ENCODE measurements at places on chromosomes 11 and 22.

- peak; percentile 54 for DNase-seq
These were observed 5.5 kb upstream of the NEAT1 start for GRCh38 chr11:65416841-65417701.

DNA sequence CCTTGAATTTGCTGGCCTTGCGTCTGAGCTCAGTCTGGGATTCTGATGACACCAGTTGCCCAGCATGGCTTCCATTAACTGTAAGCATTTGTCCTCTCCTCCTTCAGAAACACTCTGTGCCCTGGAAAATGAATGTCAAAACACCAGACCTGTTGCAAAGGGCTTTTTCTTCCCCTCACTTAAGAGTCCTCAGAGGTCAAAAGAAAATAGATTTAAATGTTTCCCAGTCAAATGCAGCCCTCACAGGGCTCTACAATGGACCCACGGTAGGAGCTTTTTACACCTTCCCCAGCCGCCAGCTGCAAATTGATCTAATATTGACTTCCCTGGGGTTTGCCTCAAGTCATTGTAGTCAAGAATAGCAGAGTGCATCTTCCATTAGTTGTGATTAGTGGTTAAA, 332.2 kb downstream of the INSC start:
- DNase-seq = no peak

DNA sequence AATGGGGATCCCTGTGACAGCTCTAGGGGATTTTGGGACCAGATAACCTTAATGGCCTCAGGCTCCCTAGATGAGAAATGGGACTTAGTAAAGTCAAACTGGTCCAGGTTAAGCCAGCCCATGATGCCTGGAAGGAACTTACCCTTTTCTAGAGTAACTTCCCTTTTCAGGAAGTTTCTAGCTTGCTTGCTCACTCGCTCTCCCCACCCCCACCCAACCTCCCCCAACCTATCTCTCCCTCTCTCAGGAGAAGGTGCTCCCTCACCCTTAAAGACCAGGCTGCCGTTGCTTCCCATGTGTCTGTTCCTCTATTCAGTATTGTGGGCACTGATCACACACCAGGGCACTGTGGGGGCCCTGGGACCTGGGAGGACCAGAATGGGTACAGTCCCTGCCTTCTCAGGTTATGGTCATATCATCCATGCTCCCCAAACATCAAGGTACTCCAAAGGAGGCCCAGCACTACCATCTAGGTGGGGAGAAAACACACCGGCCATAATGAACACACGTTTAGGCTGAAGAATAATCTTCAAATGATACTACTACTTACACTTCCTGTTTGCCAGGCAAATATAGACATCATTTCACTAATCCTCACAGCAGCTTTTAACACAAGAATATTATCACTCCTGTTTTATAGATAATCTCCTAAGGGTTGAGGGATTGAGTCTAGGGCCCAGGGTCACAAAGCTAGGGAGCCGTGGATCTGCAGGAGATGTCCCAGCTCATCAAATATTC, 18.2 kb downstream of the KCNQ1OT1 start:
- DNase-seq = no peak

DNA sequence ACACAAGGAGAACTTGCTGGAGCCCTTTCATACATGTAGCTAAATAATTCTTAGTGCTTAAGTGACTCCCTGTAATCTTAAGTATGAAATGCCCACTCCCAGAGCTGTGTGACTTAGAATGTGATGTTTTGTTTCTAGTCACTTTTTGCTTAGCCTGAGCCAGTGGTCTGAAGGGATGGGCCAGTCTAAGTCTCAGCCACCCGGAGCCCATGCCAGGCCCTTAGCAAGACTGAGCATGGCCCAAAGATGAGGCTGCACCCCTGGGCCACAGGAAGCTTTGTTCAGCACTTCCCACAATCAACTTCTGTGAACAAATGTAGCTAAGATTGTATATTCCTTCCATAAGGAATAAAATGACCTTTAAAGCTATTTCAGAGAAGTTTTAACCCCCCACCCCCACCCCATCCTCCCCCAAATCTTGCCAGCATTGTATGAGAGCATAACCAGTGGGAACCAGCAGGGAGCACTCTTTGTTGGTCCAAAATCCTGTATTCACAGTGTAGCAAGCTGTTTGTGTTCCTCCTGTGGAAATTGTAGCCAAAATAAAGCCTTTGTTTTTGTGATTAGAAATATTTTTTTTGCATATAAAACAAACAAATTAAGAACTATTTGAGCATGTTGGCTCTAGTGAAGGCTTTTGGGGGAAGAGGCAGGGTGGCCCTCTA, 73.8 kb upstream of the GAL start:
- DNase-seq = no peak

- no peak for DNase-seq
These were observed 104.4 kb downstream of the STIM1 start for GRCh38 chr11:3959903-3960265.

DNA sequence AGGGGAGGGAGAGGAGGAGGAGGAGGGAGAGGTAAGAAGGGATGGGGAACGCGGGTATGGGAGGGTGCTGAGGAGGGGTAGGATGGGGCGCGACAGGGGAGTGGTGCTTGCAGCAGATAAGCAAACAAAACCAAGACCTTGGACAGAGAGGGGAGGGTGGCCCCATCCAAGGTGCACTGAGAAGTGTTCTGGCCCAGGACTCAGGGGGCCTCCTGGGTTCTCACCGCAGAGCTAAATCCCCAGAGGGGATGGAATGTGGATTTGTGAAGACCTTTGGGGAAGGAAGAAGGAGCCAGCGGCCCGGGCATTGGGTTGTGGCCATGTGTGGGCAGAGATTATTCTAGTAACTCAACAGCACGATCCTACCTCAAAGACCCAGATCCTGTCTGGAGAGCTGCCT, 90.9 kb upstream of the LINC01488 start:
- DNase-seq = no peak

DNA sequence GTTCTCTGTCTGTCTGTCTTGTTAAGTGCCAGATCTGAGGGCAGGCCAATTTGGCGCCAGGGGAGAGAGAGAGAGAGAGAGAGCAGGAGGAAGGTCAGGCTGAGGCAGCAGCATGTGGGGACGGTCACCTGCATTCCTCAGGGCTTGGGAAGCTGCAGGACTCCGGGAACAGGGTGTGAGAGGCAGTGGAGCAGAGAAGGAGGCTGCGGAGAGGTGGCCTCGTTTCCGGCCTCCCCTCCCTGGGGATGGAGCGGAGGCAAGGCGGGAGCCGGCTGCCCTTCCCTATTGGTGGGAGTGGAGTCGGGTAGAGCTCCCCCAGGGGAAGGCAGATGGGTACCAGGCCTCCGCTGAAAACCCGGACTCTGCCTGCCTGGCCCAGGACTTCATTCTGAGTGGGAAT, 9.7 kb downstream of the CLMP start:
- no peak for DNase-seq

DNA sequence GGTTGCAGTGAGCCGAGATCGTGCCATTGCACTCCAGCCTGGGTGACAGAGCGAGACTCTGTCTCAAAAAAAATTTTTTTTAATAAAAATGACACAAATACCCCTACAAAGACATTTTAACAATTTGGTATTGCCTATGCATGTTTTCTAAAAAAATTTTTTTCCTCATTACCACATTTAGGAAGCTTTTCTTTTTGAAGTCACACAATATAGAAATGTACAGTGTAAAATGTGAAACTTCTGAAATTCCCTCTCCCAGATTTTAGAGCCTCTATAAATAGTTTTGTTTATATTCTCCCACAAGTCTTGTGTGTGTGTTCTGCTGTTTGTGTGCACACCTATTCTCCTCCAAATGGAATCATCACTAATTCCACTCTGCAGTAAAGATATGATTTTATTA, 7.6 kb downstream of the ST14 start:
- DNase-seq = no peak

GRCh38 chr22:24119476-24119875, 61.8 kb upstream of the SUSD2 start:
- DNase-seq = no peak

- DNase-seq = no peak
These were observed 14.2 kb downstream of the F2 start for GRCh38 chr11:46733234-46733633.

DNA sequence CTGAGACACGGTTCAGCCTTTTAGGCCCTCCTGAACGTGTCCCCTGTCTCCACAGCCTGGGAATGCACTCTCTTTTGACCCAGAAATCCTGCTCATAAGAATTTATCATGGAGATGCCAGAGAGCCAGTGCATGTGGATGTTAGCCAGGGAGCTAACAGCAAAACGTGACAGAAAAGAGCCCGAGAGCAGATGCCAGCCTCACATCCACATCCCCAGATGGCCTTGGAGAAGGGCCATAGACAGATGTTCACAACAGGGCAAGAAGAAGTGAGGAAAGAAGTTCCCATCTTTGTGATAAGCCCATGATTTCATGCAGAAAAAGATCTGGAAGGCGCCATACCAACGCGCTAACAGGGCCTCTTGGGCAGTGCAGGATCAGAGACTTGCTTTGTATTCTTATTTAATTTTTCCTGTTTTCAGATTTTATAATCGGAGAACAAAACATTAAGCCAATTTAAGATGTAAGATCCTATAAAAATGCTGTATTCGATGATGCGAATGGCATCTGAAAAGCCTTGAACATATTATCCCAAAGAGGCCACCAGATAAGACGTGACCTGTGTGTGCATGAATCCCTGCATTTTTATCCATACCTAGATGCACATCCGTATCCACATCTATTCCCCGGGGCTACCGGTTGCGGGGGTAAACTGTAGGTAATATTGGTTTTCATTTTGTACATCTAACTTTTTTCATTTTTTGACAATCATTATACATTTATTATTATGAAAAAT, 48.7 kb downstream of the IGLL5 start:
- no peak for DNase-seq

DNA sequence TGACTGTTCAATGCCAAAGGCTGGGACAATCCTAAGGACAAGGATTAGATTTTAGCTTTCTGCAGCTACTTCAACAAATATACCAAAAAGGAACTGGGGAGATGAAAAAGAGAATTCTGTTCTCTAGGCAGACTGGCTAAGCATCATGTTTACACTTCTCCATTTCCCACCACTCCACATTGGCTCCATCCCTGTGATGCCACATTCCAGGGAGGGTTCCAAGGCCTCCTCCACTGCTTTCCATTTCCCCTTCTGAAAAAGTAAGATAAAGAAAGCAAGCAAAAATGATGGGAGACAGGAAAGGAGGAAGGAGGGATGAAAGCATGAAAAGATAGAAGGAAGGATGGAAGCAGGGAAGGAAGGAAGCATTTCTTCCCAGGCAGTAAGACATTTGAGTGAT, 315.8 kb downstream of the BLID start:
- DNase-seq = no peak

DNA sequence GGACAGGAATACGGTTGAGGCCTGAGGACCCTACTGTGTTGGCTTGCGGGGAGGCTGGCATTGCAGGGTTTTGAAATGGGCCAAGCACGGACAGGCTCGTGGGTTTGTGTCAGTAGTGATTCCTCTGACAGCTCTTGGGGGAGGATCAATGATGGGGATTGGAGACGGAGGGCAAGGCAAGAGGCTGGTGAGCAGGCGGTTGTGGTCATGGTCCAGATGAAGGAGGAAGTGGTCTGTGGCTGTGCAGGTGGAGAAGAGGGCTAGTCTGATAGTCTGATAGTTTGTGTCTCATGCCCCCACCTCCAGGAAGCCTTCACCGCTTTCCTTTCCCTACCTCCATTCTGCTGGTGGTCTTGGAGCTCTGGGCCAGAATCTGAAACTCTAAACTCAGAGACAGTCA, 3.0 kb downstream of the MAFF start:
- DNase-seq = peak; percentile 50

- no peak for DNase-seq
These were observed 571.2 kb downstream of the TBC1D22A start for GRCh38 chr22:47333625-47334024.

GRCh38 chr11:111530091-111530490, 10.4 kb upstream of the LAYN start:
- no peak for DNase-seq

DNA sequence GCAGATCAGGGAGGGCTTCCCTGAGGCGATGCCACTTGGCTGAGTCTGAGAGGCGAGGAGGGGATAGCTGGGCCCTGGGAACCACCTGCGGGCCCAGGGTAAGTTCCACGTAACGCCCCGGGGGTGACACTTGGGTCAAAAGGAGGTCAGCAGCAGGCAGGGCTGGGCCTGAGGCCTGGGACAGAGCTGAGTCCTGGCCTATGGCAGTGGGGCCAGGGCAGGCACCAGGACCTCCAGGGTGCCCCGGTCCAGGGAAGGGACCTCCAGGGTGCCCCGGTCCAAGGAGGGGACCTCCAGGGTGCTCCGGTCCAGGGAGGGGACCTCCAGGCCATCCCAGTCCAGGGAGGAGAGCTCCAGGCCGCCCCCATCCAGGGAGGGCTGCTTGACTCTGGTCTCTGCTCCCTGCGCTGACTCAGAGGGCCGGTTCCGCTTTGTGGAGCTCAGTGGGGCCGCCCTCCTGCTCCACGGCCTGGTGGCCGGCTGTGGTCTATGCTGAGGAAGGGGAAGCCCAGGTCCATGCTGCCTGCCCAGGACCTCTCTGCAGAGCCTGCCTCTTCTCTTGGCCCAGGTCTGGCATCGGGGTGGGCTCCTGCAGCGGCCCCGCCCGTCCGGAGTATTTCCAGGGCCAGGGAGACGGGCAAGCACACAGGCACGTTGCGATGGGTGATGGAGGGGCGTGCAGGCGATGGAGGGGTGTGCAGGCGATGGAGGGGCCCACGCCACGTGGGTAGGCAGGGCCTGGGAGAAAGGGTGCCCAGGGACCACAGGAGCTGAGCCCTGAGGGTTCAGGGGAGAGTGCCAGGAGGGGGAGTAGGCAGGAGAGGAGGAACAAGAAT, 19.5 kb upstream of the WNT7B start:
- no peak for DNase-seq

DNA sequence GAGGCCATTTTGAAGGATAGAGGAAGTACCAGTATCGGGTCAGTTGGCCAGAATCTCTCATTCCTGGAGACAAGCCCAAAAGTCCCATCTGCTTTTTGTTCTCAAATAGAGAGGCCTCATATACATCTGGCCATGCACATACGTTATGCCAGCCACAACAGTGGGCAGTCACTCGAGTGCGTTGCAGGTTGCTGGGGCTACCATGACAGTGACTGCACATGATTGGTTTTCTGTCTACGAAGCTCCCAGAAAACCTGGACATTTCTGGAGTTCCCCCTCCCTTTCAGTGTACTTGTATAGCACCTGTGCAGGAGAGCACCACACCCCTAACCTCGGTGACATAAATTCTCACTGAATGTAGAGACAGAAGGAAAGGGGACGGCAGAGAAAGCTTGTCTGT, 62.1 kb downstream of the C22orf31 start:
- DNase-seq = no peak

DNA sequence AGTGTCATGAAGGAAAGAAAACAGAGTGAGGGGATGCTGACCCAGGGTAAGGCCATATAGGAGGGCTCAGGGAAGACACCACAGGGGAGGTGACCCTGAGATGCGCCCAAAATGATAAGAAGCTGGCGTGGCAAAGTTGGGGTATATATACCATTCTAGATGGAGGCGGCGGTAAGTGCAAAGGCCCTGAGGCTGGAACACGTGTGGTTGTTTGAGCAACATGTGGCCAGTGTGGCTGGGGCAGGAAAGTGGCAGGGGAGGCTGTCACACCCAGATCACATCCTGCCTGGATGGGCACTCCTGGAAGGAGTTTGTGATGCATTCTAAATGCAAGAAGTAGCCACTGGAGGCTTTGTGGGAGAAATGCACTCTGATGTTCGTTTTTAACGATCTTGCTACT, 70.2 kb downstream of the CYTH4 start:
- DNase-seq = no peak

GRCh38 chr11:130947481-130947880, 31.2 kb upstream of the SNX19 start:
- no peak for DNase-seq

GRCh38 chr11:61076506-61077304, 25.6 kb upstream of the CD5 start:
- DNase-seq = no peak

- DNase-seq = no peak
These were observed 1888.4 kb downstream of the LRRC4C start for GRCh38 chr11:39571081-39571480.

All from stimulated activated naive CD8-positive, alpha-beta T cell treated with anti-CD3 and anti-CD28 coated beads, Interleukin-15, amount 100 ng/mL, for 72 hours (primary cell).